Activated gamma-delta T cell (primary cell): ENCODE measurements at places on chromosomes 11 and 22.

- no peak for DNase-seq
These were observed 16.7 kb downstream of the AMOTL1 start for GRCh38 chr11:94784884-94785283.

GRCh38 chr11:77207019-77207485 lies 79.0 kb downstream of the MYO7A start:
- DNase-seq = no peak

GRCh38 chr11:12289667-12290476 lies 87.5 kb upstream of the PARVA start:
- no peak for DNase-seq

DNA sequence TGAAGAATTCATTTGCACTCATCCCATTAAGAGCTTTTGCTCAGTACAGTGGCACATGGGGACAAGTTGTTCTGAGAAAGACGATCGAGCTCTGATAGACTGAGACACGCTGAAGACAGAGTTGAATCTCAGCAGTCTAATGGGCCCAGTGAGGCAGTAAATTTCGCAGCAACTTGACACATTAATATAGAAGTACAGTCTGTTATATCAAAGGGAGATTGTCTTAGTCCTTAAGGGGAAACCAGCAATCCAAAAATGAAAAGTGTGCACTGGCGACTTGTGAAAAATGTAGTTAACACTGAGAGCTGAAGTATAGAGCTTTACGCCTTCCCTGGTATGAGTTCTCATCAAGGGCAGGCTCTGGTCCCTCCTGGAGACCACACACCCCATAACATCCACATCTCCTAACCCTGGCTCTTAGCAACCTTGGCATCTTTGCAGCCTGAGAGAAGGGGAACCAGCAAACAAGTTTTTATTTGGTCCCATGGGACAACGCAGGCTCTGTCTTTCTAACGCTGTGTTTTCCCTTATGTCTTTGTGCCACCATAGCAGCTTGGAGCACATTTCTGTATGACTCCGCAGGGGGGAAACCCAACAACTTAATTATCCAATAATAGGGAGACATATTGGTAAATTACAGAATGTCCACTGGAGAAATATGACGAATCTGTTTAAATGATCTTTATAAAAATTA lies 952.5 kb downstream of the OPCML start:
- no peak for DNase-seq
